ENCODE measurements at places on chromosomes 13 and 19.
A peak's percentile ranks its signal among the peaks of the same experiment; 100 is the strongest.

DNA sequence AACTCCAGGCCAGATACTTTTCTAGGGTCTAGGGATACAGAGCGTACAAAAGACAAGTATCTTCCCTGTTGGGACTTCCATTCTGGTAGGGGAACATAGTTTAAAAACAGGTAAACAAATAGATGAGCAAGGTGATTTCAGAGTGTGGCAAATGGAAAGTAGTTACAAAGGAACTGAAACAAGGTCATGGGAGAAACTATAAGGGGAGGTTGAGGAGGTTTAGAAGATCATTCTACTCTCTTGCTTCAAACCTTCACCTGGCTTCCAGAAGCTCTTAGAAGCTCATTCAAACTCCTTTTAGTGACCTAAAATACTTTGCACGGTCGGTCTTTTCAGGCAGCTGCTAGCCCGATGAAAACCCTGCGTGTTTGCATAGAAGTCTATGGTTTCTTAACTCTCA is 9.1 kb downstream of the FFAR2 start:
- no peak for DNase-seq

DNA sequence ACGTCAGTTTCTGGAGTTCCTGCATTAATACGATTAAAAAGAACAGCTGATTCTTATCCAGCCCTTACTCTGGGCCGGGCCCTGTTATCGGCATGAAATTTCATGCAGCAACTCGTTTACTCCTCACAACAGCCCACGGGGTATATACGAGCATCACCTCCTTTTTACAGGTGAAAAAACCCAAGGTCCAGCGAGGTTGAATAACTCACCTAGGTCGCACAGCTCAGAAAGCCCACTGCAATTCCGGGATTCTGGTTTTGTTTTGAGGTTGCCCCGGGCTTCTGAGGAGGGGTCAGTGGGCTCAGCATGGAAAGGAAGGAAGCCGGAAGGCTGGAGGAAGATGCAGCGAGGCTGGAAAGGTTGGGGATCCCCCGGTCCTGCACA is 577 bp upstream of the ACP7 start:
- DNase-seq = peak; percentile 57

- DNase-seq = no peak
Measured at GRCh38 chr19:42872608-42873007, 6.9 kb downstream of the PSG1 start.

GRCh38 chr13:26377038-26377437 is 123.1 kb downstream of the CDK8 start:
- DNase-seq = peak; percentile 1

DNA sequence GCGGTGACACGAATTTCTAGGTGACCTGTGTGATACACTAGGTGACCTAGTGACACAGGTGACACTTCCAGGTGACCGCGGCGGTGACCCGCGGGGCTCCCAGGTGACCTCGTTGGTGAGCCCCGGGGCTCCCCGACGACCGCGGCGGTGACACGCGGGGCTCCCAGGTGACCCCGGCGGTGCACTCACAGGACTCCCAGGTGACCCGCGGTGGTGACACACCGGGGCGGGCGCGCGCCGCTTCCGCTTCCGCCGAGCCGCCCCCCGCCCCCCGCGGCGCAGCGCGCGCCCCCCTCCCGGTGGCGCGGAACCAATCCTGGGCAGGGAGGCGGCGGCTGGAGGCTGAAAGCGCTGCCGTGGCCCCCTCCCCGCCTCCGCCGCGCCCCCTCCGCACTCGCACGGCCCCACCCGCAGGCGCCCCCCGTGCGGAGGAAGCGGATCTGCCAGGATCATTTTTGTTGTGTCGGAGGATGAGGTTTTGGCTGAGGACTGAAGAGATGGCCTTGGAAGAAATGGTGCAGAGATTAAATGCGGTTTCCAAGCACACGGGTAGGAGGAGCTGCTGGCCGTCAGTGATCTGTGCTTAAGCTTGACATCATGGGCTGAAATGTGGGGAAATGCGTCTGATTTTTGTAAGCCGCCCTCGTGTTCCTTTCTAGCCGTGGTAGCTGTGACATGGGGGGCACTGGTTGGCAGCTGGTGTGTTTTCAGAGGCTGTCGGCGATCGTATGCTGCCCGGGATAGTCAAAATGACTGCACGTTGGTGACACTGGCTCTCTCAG is at the start of gene MCF2L:
Gene MCF2L (plus strand): TSS at position 305 of the 782 bp plus-strand sequence. CDS start 166 bp downstream, at position 471.
- peak; percentile 92 for DNase-seq

GRCh38 chr13:67281466-67281865 is 51.3 kb upstream of the PCDH9 start:
- no peak for DNase-seq

- DNase-seq = no peak
Measured at GRCh38 chr19:50276370-50277063, 52.7 kb downstream of the KCNC3 start.

DNA sequence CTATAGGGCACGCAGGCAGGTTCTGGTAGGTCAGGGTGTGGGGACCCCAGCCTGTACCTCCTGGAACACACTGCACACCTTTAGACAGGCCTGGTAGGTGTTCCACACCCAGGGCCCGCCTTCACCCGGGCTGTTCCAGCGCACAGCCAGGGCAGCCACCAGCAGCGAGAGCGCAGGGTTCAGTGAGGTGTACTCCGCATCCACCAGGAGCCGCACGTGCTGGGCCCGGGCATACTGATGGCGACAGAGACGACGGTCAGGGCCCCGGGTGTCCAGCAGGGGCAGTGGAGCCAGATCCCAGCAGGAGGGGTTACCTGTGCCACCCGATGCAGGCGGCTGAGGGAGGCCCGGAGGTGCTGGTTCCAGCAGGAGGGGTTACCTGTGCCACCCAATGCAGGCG is 6.0 kb downstream of the PRODH2 start:
- DNase-seq = no peak

DNA sequence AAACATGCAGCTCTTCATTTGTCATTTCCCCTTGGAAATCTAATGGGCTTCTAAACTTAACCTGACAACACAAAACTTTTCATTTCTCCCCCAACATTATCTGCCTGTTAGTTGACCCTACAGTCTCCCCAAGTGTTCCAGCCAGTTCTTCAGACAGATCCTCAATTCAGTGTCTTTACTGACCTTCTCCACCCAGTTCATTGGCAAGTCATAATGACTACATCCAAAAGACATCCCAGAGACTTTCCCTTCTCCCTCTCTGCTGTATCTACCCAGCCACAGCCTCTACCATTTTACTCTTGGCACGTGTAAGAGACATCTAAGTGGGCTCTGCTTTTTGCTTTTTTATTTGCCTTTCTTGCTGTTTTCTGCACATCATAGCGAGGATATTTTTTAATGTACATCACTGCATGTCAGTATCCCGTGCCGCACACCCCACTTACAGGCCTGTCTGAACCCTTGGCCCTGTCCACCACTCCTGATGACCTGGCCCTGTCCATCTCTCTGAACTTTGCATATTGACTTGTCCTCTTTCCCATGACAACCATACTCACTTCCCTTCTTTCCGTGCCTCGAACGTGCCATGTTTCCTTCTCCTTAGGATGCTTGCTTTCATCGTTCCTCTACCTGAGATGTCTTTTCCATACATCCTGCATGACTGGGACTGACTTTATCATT is 391.9 kb downstream of the IRS2 start:
- DNase-seq = no peak

GRCh38 chr19:49555600-49556411 is 24.6 kb downstream of the NOSIP start:
- DNase-seq = peak; percentile 43

GRCh38 chr19:397321-397720 is 11.6 kb downstream of the C2CD4C start:
- no peak for DNase-seq

DNA sequence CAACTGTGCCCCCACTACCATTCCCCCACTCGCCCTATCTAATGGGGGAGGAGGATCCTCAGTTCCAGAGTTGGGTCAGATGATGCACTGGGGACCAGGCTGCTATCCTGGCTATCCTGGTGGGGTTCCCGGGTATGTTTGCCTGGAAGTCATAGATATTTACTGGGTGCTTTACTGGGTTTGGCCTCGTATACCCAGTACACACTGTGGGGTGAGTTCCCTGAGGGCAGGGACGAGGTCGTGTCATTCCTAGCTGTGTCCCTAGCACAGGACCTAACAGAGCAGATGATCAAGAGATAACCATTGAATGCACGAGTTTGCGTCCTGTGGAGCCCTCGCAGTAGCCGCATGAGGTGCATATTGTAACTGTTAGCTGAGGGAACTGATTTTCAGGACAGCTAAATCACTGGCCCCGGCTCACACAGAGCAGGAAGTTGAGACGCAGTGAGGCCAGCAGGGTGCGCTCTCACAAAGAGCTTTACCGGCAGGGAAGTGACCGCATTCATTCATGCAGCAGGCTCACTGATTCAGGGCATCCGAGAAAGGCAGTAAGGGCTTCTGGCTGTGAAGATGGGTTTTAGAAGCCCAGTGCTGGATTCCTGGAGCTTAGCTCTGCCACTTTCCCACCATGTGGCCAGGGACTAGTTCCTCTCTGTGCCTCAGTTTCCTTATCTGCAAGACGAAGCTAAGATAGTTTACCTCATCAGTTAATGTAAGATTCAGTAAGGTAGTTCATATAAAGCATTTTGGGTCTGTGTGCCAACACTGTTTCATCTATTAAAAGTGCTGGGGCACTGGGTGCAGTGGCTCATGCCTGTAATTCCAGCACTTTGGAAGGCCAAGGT is 6.0 kb downstream of the RUVBL2 start:
- DNase-seq = no peak

DNA sequence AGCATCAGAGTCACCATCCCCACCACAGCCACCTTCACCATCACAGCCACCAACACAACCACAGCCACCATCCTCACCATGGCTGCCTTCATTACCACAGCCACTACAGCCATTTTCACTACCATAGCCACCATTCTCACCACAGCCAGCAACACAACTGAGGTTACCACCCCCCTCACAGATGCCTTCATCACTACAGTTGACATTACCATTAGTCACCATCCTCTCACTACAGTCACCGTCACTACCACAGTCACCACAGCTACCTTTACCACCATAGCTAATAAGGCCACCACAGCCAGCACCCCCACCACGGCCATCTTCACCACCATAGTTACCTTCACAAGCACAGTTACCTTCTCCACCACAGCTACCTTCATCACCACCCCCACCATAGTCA is 269.6 kb downstream of the DNAJC15 start:
- DNase-seq = no peak

GRCh38 chr13:45825387-45825650 is 26.2 kb downstream of the SIAH3 start:
- DNase-seq = no peak

DNA sequence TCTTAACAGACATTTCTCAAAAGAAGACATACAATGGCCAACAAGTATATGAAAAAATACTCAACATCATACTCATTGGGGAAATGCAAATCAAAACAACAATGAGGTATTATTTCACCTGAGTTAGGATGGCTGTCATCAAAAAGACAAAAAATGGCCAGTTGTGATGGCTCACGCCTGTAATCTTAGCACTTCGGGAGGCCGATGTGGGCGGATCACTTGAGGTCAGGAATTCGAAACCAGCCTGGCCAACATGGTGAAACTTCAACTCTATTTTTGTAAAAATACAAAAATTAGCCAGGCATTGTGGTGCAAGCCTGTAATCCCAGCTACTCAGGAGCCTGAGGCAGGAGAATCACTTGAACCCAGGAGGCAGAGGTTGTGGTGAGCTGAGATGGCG is 22.0 kb downstream of the CEACAM16 start:
- no peak for DNase-seq

GRCh38 chr19:52567921-52568320 is 2.2 kb upstream of the ZNF701 start:
- no peak for DNase-seq

GRCh38 chr13:41053384-41053826 is 7.9 kb upstream of the WBP4 start:
- no peak for DNase-seq

DNA sequence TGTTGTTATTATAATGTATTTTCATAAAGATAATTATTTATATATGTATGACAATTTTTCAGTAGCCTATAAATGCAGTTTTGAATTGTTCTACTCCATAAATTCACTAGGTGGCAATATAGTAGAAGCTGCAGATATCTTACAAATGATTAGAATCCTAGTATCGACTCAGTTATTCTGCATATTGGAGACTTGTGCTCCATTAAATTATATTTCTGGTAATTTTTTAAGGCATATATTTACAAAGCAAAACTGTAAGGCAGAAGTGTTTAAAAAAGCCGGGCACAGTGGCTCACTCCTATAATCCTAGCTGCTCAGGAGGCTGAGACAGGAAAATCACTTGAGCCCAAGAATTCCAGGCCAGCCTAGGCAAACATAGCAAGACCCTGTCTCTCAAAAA is 58.7 kb downstream of the DPY19L3 start:
- peak; percentile 27 for DNase-seq

DNA sequence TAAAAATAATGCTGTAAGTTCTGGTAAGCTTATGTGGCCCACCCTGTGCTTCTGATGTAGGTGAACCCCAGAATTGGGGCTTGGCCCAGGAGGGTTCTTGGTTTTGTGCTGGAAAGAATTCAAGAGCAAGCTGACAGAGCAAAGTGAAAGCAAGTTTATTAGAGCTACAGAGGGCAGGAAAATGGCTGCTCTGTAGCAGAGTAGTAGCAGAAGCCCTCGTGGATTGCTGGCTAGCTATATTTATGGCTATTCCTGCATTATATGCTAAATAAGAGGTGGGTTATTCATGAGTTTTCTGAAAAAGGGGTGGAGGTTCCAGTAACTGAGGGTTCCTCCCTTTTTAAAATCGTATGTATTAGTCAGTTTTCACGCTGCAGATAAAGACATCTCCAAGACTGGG is 20.6 kb upstream of the ZNF599 start:
- no peak for DNase-seq

DNA sequence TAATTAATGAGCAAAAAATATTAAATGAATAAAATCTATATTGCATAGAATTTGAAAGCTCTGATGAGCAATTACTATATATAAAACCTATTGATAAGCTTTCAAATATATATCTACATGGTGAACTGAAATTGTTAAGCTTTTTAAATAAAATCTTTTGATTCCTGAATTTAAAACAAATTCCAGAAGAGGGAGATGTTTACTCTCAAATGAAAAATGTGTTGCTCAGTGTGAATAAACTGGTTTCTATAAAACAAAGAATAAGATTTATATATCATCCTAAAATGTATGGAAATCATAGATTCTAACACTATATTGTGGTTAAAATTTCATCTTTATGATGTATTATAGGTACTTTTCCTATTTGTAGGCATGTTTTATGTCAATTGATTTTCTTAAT is 171.5 kb upstream of the SLITRK6 start:
- no peak for DNase-seq

GRCh38 chr13:30774214-30774730 is 38.9 kb downstream of the ALOX5AP start:
- no peak for DNase-seq

GRCh38 chr19:1343041-1343440 is 40.7 kb upstream of the NDUFS7 start:
- no peak for DNase-seq

GRCh38 chr19:34471906-34472700 is 9.5 kb upstream of the WTIP start:
- DNase-seq = no peak

GRCh38 chr19:56295531-56296455 is 18.8 kb downstream of the ZSCAN5A start:
- DNase-seq = no peak

DNA sequence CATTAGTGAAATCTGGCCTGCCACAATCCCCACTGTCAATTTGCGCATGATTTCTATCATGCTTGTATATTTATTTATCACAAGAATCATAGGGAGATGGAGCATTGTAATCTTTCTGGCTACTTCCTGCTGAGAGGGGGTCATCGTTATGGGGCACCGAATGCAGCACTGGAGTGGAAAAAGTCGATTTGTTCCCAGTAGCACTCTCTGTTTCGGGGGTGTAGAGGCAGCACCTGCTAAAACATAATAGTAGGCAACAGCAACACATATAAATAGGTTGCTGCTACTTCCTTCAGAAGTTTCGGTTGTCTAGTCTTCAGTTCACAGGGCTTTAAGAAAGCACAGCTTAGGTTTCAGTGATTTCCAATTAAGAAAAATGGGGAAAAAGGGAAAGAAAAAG is 23.4 kb upstream of the CEACAM21 start:
- DNase-seq = no peak
